ENCODE measurements at places on chromosomes 5 and 9. TPM values are rescaled to one million over a fixed set of nuclear protein-coding genes. Genes with fewer than 3 reads are reported as not detected.

- DNase-seq = no peak
Observed at GRCh38 chr9:7909537-7909936, 110.0 kb upstream of the DMAC1 start.

DNA sequence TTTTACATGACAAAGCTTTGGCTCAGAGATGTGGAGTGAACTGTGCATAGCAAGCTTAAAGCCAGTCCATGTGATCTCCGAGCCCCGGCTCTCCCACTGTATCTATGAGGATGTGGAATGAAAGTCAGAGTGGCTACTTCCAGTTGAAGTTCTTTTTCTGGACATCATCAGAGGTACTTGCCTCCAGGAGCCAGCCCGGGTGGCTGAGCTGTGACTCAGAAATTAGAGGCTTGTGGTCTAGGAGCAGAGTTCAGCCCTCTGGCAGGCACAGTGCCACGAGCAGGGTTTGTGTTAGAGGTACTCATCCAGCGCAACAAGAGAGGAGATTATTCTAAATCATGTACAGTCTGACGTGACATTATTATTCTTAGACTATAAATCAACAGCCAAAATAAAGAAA, 322.5 kb downstream of the CDK5RAP2 start:
- DNase-seq = no peak

DNA sequence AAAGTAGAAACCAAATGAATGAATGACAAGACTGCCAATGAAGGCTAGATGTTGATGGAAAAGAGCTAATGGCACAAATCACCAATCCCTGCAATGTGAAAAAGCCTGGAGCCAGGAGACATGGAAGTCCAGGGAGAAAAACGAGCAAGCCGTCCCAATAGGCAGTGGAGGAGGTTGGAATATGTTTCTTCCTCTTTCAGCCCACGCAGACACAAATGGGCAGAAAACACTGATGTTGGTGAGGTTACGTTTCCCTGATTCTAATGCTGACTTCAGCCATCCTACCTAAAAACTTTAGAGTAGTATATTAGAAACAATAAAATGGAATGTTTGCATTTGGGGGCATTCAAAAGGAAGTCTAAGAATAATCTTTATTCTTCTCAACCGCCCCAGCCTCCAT, 23.9 kb upstream of the KIF2A start:
- DNase-seq = no peak

Gene TXNDC8
- total RNA-seq = not detected

Gene AIF1L
- 64.6 TPM for total RNA-seq

Gene PCDHGA10
- 3.1 TPM for total RNA-seq

- no peak for DNase-seq
Observed at GRCh38 chr9:133861692-133862091, 123.5 kb upstream of the SARDH start.

GRCh38 chr9:81477669-81478068, 211.7 kb downstream of the TLE1 start:
- DNase-seq = no peak

Gene REEP2
- 4.2 TPM for total RNA-seq

Gene DRD1
- not detected for total RNA-seq

Gene TGFBR1
- total RNA-seq = 14.8 TPM

DNA sequence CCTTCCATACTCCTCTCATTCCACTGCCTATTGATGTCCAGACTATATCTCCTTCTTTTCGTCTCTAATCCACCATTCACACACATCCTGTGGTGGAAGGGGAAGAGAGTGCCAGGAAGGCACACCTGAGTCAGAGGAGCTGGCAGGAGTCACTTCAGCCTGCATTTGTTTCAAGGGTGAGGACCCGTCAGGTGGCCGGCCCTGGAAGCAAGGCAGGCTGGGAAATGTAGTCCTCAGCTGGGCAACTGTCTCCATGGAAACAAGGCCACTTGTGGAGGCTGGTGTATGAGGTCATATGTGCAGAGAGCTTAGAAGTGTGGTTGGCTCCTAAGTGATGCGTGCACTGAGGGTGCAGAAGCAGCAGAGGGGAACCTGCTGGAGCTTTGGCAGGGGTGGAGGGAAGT, 278.4 kb downstream of the NSG2 start:
- no peak for DNase-seq

DNA sequence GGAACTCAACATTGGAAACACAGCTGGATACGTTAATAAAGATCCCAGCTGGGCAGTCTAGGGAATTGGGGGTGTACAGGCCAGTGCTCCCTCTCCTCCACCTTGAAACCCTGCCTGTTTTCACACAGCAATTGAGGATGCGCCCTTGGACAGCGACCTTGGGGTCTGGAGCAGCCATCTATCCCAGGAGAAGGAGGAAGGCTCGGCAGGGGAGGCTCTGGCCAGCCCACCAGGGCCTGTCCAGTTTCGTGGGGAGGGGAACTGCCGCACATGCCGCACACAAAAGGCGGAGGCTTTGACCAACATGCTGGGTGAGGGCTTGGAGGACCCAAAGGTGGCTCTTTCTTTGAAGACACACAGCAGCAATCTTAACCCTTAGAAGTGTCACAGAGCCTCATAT, 1.4 kb downstream of the COL23A1 start:
- DNase-seq = no peak

DNA sequence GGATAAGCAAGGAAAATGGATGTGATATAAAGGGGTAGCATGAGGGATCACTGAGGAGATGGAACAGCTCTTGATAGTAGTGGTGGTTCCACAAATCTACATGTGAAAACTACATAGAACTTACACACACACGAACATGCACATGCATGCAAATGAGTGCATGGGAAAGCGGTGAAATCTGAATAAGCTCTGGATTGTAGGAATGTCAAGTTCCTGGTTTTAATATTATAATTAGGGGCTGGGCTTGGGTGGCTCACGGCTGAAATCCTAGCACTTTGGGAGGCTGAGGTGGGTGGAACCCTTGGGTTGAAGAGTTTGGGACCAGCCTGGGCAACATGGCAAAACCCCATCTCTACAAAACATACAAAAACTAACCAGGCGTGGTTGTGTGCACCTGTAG, 13.1 kb upstream of the PDCL start:
- no peak for DNase-seq

- DNase-seq = no peak
Observed at GRCh38 chr9:13810510-13810909, 503.4 kb downstream of the NFIB start.

- no peak for DNase-seq
Observed at GRCh38 chr9:133460405-133461175, 812 bp downstream of the CACFD1 start.

GRCh38 chr5:178368716-178369300, 136.2 kb upstream of the PHYKPL start:
- no peak for DNase-seq

- no peak for DNase-seq
Observed at GRCh38 chr5:170337045-170337733, 39.6 kb upstream of the LCP2 start.

Gene PDGFRB
- 0.14 TPM for total RNA-seq

DNA sequence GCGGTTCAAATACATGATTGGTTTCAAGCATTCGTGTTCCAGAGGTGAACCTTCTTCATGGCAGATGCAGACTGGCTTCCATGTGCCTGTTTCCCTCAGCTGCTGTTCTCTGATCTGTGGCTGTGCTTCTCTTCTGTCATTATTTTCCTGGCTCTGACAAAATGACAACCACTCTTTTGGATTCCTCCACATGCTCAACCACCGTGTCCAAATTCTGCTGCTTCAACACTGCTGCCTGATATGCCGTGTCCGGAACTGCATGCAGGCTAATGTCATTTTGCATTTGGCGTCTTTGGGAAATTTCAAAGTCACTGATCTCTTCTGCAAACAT, 368.7 kb upstream of the ZNF608 start:
- DNase-seq = no peak

Gene OTP
- total RNA-seq = not detected

Gene IFNA13
- not detected for total RNA-seq

Gene TOR1B
- 26.4 TPM for total RNA-seq

GRCh38 chr9:38732885-38733284, 13.0 kb upstream of the FAM240B start:
- DNase-seq = no peak

Gene GABRB2
- not detected for total RNA-seq

Gene SPINK7
- total RNA-seq = not detected

DNA sequence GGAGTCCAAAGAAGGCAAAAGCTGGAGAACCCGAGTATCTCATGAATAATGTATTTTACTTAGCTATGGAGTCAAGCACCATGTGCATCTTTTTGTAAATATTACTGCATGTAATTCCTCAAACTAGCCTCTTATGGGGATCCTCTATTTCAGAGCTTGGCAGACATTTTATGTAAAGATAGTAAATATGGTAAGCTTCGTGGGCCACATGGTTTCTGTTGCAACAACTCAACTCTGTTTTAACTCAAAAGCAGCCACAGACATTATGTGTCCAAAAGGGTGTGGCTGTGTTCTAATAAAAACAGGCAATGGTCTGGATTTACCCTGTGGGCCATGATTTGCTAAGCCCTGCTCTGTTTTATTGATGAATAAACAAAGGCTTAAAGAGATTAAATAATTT, 17.3 kb downstream of the DAPK1 start:
- DNase-seq = no peak

DNA sequence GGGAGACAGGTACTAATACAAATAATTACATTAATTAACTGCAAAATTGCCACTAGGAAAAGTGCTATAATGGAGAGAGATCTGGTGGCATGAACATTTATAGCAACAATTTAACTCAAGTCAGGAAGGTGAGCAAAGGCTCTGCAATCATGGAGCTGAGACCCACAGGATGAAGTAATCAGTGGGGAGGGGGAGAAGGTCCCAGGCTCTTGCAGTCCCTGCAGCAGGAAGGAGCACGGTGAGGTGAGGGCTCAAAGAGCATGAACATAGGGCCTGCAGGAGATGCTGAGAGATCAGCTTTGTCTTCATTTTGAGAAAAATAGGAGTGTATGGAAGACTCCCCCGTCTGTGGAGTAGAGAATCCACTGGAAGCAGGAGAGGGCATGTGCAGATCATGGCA, 6.5 kb downstream of the PTPN3 start:
- no peak for DNase-seq

Gene IRX2
- not detected for total RNA-seq

- DNase-seq = no peak
Observed at GRCh38 chr9:75664597-75664996, 225.9 kb upstream of the PCSK5 start.

- no peak for DNase-seq
Observed at GRCh38 chr9:93005876-93006275, 52.6 kb upstream of the SUSD3 start.

DNA sequence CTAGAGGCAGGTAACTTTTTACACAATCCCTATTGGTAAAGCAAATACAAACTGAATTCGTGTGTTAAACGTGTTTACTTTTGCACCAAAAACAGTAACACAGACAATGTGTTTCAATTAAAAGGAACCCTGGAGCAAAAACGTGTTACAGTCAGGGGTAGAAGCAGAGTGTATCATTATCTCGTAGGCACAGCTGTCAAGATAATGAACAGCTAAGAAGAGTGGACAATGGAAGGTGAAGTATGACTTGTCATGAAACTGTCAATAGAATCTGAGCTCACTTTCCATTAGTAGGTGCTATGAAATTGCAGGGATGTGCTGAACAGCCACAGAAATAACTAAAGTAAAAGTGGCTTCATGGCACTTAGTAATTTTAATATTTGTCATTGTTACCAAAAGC, 1229.8 kb upstream of the WWC1 start:
- DNase-seq = no peak

DNA sequence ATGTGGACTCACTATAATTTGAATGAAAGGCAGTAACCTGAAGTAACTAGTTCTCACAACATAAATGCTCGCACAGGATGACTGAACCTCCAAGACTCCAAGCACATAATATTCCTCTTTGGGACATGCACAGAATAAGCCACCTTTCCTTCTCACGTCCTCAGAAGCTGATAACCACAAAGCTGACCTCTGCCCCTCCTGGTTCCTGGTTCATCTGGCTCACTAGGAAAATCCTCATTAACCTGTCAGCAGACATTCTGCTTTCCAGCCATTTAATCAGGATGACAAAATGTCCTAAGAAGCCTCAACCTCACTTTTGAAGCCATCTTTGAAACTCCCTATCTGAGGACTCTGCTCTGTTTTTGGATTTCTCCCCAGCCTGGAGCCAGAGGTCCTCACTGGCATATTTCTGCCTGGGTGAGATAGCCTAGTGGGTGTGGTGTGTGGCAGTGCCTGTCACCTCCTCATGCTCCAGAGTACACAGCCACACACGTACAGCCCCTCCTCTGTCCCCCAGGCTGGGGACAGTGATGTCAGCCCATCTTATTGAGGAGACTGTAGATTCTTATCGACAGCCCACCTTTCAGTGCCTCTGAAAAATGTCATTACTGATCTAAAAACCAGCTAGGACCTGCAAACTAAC, 10.3 kb downstream of the ANKH start:
- DNase-seq = no peak

Gene SLC23A1
- not detected for total RNA-seq

Gene CNTLN
- 8.6 TPM for total RNA-seq

DNA sequence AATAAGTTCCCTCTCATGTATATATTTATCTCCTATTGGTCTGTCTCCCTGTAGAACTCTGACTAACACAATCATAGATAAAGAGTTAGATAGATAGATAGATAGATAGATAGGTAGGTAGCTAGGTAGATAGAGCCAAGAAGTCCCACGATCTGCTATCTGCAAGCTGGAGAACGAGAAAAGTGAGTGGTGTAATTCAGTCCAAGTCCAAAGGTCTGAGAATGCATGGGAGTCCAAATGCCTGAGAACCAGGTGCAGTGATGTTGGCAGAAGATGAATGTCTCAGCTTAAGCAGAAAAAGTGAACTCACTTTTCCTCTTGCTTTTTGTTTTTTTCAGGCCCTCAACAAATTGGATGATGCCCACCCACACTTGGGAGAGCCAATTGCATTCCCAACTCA, 37.7 kb upstream of the ZFR start:
- no peak for DNase-seq

- DNase-seq = no peak
Observed at GRCh38 chr5:6820851-6821479, 107.7 kb downstream of the TENT4A start.

GRCh38 chr5:73564675-73565074, 764 bp downstream of the ANKRA2 start:
- no peak for DNase-seq

DNA sequence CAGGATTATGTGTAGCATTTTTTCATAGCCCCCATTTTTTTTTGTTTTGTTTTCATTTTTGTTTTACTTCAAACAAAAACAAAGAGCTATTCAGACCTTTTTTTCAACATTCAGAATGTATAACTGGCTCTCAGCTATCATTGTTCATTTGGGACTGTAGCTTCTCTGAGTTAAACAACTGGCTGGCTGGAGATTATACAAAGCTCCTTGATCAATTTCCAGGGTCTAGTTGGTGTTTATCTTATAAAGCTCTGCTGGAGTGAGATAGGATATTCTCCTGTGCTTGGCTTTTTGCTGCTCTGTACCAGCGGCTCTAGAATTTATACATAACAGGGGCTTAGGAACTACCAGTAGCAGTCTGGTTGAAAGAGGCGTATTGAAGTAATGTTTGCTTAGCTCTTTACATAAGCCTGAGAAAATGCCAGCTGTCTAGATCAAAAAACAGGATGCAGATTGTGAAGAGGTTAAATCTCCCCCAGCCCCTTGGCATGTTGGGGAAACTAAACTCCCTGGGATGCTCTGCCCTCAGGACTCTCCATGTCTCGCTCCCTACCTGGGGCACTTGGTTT, 15.2 kb downstream of the GARNL3 start:
- no peak for DNase-seq

Gene TAS2R1
- total RNA-seq = not detected

Gene ZNF484
- total RNA-seq = 16.1 TPM

- no peak for DNase-seq
Observed at GRCh38 chr9:135835131-135835530, 72.2 kb downstream of the CAMSAP1 start.

GRCh38 chr9:121880343-121880898, 212.7 kb downstream of the TTLL11 start:
- no peak for DNase-seq
